Stimulated activated CD4-positive, alpha-beta T cell treated with anti-CD3 and anti-CD28 coated beads, Interleukin-15, amount 100 ng/mL, for 1 hour (primary cell): ENCODE measurements at places on chromosomes 16 and 17.
A peak's percentile ranks its signal among the peaks of the same experiment; 100 is the strongest.

DNA sequence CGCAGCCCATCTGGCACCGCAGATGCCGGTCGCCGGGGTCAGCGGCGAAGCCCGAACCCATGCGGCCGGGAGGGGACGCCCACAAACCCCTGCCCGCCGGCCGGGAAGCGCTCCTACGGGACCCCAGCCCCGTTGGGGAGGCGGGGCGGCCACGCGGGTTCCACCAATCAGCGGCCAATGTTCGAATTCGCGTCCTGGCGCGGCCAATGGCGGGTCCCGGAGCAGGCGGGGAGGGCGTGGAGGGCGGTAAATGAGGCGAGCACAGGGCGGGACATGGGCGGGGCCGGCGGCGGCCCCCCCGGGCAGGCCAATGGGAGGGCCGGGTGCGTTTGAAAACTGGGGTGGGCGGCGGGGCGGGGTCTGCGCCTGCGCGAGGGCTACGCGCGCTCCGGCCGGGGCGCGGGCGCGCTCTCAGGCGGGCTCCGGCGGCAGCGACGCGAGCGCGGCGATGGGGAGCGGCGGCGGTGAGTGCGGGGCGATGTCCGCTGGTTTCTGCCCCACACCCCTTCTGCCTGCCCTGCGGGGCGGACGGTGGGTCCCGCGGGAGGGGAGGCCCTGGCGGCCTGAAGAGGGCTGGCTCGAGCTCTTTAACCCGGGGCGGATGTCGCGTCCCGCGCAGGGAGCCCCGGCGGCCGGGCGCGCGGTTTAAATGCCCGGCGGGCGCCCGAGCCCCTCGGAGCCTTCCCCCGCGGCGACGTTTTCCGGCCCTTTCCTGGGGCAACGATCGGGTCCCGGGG, at the start of gene CCNF:
TSS of gene CCNF (plus strand) at position 414 of the 737 bp plus-strand sequence. CDS start at position 449, 35 bp downstream.
- peak; percentile 98 for DNase-seq

DNA sequence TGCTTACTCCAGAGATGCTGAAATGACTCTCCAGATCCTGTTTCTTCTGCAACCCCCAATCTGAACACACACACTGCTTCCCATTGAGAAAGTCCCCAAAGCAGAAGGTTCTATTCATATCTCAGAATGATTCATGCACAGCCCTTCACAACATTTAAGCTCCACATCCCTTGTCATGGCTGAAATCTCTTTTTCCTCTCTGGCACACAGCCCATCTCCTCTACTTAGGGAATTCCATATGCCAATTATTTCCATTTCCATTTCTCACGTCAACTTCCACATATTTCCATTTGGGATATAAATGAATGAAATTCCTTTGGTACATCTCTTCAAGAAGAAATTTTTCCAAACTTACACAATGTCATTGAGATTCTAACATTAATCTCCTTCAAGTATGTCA, 119.6 kb downstream of the CDH11 start:
- DNase-seq = no peak

GRCh38 chr17:15290605-15291004, 25.5 kb upstream of the PMP22 start:
- no peak for DNase-seq

DNA sequence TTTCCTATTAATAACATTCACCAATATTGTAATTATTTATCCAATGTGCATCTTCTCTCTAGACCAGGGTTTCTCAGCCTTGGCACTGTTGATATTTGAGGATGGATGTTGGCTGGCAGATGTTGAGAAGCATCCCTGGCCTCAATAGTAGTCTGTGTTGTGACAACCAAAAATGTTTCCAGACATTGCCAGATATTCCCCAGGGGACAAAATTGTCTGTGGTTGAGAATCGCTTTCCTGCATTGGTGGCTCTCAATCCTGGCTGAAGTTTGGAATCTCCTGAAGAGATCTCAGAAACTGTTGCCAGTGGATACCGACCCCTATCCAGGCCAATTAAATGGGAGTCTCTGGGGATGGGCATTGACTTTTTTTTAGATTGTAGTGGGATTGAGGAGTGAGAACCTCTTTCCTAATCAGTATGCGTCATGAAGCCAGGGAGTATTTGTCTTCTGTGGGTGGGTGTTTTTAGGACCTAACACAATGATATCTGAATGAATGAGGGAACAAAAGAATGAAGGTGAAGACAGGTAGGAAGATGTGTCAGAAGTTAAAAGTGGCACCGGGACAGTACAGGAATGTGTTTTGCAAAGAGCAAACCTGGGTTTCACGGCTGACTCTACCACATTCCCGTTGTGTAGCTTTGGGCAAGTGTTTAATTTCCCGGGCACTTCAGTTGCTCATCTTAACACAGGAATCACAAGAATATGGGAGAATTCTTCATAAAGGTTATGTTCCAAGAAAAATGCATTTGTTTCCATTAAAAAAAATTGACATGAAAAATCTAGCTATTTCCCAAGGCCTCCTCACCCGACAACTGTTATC, 24.3 kb downstream of the HSD17B2 start:
- DNase-seq = no peak

DNA sequence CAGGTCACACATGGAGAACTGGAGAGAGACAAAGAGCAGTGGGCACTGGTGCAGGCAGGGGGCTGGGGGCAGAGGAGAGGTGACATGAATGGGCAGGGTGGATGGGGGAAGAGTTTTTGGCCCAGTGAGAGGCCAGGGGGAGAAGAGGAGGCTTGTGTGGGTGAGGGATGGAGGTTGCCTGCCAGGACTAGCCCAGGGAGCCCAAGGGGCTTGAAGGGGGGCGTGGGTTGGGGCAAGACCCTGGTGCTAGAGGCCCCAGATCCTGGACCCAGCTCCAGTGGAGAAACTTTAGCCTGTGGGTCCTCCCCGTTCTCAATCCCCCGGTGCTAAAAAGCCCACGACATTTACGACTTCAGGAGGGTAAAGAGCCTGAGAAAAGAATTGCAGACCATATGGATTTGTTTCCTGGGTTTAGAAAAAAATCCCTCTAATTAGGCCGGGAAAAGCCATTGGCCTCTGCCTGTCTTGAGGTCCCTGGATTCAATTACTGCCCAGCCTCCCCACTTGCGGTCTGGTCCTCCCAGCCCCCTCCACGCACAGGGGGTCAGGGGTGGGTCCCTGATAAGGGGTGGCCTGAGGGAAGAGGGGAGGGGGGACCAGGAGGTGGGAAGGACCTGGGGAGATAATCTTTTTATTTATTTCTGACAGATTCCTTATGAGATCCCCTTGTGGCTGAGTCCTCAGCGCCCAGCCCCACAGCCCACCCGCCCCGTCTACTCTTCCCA, 33.0 kb downstream of the NGFR start:
- no peak for DNase-seq

- DNase-seq = peak; percentile 71
Measured at GRCh38 chr17:36629252-36629847, 28.0 kb downstream of the MRM1 start.

GRCh38 chr17:41553176-41553575, 18.7 kb downstream of the KRT9 start:
- DNase-seq = no peak

- no peak for DNase-seq
Measured at GRCh38 chr16:9778849-9779248, 403.4 kb downstream of the GRIN2A start.

DNA sequence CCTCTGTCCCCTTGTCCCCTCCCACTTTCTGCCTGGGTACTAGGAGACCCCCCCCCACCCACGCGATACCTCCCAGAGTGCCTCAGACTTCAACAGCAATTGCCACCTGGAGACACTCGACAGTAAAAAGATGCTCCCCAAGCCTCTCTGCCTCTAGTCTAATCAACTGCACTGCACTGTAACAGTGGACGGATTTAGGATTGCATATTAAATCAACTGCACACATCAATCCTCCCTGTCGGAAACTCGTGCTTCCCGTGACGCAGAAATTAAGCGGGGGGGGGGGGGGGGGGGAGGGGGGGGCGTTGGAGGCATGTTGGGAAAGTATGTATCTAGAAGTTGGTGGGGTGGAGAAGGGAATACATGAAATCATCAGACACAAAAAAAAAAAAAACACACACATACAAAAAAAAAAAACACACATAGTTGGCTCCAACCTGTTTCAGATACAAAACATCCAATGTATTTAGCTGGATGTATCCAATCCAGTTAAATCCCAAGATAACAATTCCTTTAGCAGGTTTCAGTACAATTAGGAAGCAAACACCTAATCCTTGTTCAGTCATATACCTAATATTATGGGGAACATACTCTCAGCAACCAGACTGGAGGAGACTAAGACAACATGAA, 29.7 kb downstream of the FAM222B start:
- DNase-seq = no peak

GRCh38 chr17:76686538-76687297, 24.0 kb downstream of the MXRA7 start:
- DNase-seq = no peak

DNA sequence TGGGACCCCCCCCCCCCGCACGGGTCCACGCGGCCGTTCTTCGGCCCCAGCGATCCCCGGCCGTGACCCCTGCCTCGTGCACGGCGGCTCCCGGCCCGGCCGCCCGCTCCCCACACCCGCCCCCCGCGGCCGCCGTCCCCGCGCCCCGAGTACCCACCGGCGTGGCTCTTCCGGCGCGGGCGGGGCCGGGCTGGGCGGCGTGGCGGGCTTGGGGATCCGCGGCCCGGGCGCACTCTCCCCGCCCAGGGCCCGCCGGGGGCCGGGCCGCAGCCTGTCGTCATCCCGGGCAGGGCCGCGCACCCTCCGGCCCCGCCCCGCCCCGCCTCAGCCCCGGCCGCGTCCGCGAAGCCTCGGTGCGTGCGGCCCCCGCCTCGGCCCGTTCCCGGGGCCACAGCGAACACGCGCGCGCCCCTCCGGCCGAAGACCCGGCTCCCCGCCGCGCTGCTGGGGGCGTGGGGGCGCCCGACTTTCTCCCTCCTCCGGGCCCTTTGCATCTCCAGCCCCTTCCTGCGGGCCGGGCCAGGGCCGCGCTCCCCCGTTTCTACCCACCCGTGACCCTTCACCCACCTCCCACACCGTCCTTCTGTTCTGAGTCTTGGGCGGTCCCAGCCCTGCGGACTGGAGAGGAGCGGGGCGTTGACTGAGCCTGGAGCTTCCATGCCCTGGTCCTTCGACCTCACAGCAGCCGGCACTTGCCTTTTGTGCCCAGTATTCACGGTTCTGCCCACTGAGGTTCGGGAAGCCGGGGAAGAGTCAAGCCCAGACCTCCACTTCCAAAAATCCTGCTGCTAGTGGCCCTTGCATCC, 840 bp downstream of the MYO1C start:
- no peak for DNase-seq

DNA sequence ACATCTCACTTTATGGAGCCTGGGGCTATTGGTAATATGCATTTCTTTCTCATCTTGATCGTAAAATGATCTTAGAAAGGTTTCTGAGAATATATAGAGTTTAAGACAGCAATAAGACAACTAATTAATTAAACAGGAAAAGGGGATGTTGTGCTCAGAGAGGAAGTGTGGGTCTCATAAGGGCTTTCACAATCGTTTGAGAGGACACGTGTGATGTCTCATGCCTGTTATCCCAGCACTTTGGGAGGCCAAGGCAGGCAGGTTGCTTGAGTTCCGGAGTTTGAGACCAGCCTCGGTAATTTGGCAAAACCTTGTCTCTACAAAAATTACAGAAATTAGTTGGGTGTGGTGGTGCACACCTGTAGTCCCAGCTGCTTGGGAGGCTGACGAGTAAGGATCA, 295.6 kb downstream of the WWOX start:
- DNase-seq = no peak

DNA sequence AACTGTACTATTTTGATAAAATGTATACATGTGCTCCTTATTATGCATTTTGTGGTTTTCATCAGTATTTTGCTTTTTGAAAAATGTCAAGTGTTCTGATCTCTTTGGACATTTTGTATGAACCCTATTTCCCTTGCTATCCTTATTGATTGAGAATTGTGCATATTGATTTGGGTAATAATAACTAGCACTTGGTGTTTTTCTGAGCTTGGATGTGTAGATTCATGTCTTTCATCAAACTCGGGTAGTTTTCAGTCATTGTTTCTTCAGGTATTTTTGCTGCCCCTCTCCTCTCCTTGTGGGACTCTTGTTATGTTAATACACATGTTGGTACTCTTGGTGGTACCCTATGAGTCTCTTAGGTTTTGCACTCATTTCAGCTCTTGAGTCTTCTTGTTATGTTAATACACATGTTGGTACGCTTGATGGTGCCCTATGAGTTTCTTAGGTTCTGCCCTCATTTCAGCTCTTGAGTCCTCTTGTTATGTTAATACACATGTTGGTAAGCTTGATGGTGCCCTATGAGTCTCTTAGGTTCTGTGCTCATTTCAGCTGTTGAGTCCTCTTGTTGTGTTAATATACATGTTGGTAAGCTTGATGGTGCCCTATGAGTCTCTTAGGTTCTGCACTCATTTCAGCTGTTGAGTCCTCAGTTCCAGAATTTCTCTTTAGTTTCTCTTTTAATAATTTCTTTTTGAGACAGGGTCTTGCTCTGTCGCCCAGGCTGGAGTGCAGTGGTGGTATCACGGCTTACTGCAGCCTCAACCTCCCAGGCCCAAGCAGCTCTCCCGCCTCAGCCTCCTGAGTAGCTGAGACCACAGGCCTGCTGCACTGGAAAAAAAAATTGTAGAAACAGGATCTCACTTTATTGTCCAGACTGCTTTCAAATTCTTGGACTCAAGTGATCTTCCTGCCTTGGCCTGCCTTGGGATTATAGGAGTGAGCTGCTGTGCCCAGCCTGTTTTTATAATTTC, 19.3 kb downstream of the ZNF750 start:
- no peak for DNase-seq

DNA sequence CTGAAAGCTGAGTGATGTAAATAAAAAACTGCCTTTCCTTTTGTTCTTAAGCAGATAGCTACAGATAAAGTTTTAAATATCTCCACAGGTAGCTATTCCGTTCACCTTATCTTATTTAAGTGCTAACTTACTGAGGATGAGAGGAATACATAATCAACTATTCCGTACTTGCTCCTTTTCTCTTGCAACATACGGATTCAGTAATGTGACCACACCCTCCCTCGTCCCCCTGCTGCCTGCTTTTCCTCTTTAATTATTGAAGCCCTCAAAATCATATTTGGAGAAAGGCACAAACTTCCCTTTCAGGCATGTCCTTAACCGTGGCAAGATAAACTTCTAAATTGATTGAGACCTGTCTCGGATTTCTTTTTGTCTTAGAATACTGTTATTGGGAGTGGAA, 101.4 kb downstream of the MAP2K4 start:
- DNase-seq = no peak

- DNase-seq = no peak
Measured at GRCh38 chr17:4008441-4009185, 44.4 kb upstream of the ATP2A3 start.

- DNase-seq = no peak
Measured at GRCh38 chr16:82755570-82756282, 129.0 kb downstream of the CDH13 start.

DNA sequence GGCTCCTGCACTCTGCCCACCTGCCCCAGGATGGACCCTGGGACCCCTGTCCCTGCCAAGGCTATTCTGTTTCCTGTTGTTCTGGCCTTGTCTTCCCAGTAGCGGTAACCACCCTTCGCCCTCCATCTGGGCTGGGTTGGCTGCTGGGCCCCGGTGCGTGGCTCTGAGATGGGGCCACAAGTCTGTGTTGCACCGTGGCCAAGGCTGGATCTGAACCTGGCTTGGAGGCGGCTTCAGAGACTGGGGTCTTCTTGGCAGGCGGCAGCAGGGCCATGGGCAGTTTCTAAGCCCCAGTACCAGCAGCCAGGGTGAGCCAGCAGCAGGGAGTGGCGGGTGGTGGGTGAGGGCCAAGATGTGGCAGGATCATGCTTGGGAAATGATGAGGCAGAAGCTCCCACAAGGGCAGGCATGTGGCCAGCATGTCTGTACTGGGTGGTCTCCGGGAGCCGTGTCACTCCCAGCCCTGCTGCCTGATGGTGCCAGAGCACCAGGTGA, 12.6 kb downstream of the MAP2K3 start:
- no peak for DNase-seq
